T-helper 1 cell (primary cell): ENCODE measurements at places on chromosomes 2 and 18.

- DNase-seq, result no peak
Observed at GRCh38 chr18:37986665-37987064, 421.1 kb upstream of the CELF4 start.

DNA sequence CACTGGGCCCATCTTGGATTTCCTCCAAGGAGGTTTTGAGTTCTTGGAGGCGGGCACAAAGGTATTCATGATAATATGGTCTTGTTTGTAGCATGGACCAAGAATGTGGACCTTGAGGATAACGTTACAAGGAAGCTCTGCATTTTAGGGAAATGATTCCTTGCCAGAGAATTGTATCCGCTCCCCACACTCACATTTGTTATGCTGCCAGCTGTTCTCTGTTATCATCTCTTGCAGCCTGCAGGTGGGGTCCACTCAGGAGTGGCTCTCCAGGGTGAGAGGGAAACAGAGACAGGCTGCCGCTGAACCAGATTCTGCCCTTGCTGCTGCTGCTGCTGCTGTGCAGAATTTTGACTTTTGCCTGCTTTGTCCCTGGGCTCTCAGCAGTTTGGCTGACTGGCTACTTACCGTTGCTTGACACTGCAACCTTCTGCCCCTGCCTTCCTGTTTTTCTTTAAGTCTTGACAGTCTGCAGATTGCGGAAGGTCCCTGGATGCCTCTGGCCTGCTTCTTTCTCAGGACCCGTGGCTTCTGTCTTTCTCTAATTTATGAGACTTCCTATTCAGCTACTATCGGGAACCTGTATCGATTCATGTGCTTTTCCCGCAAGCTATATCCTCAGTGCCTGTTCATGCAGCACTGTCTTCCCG is 122.3 kb upstream of the DOCK10 start:
- no peak for DNase-seq

DNA sequence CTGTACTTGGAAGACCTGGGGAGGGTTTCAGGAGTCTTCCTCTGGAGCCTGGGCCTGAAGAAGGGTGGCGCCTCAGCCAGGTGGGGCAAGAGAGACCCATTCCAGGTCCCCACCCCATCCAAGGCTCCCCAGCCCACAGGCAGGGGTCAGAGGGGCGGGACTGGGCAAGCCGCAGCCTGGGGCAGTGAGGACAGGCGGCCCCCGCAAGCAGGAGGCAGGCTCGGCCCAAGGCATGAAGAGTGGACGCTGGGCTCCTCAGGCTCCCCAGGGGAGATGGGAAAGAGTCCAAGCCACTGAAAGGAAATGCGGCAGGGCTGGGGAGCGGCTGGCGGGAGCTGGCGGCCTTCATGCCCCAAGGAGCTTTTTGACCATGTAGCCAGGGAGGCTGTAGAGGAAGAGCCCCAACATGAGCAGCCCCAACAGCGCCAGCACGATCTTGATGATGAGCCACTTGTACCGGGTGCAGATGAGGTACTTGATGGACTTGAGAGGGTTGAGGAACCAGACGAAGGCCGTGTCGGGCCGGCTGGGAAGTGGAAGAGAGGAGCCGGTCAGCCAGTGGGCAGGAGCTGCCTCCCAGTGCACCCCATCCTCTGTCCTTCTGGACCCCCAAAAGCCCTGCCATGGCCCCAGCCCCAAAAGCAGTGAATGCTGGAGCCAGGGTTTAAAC is 20.1 kb downstream of the OTOF start:
- no peak for DNase-seq

GRCh38 chr2:67281101-67281500 is 116.0 kb upstream of the ETAA1 start:
- no peak for DNase-seq

- DNase-seq, result no peak
Observed at GRCh38 chr2:161036926-161037325, 123.3 kb upstream of the TANK start.

DNA sequence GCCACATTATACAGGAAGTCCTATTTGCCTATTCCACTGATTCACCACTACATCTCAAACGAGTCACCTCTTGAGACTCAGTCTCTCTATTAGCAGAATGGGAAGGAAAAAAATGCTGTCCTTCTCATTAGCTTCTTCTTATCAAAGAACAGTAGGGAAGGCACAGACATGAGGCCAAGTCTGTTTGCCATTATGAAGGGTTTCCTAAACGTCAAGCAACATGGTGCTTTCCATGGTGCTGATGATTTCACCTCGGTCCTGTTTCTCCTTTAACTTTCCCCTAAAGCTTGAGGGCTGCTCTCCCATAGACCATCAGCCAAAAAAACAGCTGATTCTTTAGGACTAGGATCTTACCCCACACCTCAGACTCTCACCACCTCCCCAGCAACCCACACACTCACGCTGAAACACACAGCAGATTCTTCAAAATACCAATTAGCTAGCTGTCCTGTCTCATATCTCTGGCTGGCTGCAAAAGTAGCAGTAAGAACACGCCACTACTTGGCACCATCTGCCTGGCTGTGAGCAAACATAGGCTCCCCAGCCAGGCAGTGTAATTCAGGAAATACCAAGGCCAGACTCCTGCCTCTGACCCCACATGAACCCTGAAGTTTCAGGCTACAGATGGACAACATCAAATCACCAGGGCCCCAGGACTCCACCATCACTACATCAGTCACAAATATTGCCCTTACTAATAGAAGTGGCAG is 30.5 kb downstream of the GALNT14 start:
- no peak for DNase-seq

DNA sequence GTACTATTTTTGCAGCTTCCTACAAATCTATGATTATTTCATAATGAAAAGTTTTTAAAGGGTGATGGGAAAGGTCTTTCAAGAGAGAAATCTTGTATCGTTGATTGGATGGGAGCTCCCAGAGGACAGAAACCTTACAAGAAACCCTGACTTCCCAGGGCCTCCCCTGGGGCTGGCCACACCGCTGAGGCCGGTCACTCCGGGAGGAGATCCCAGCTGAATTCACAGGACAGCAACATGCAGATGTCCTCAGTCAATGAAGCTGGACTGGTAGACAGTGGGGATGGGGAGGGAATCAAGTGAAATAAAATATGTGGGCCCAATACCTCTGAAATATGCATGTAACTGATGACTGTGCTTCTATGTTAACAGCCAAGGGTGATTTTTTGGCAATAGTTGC is 135.6 kb downstream of the TFCP2L1 start:
- no peak for DNase-seq

DNA sequence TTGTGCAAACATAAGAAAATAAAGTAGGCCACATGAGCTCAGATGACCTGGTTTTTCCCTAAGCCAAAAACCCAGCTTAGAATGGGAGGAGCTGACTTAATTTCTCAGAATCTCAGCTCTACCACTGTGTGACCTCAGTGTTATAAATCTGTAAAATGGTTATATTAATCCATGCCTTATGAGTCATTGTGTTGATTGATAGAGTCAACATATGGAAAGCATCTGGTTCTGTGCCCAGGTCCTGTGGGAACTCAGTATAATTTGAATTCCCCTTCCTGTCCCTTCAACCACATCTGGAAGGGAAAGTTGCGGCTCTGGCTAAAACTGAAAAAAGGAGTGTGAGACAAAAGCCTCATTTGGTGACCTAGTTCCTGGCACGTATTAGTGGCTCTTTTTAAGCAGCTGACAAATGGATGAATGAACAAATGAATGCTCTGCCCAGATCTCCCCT is 25.7 kb downstream of the TMEM177 start:
- DNase-seq, result no peak

GRCh38 chr18:25261768-25262167 is 90.2 kb downstream of the ZNF521 start:
- DNase-seq, result no peak

DNA sequence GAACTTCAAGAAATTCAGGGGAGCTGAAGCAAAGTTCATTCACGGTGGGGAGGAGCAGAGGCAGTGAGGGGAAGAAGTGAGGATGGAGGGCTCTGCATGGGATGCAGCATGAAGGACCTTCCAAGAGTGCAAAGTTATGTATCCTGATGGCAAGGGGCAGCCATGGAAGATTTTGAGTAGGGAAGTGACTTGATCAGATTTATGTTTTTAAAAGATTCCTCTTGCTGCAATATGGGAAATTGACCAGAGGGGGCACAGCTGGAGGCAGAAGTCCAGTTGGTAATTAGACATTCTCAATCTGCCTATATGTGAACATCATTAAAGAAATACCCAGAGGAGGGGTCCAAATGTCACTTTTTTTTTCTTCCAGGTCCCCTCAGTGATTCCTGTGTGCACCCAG is 21.5 kb upstream of the ANXA4 start:
- no peak for DNase-seq

DNA sequence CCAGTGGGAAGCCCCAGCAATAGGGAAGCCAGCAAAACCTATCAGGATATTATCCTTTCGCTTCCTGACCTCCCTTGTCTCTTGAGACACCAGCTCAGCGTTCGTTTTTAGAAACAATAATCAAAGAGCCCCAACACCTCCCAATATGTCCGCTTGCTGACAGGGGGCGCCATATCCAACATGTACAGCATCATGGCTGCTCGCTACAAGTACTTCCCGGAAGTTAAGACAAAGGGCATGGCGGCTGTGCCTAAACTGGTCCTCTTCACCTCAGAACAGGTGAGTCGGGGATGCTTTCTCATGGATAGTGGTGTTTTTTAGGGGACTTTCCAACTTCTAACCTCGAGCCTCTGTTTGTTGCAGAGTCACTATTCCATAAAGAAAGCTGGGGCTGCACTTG is 28.7 kb downstream of the GAD1 start:
- no peak for DNase-seq

DNA sequence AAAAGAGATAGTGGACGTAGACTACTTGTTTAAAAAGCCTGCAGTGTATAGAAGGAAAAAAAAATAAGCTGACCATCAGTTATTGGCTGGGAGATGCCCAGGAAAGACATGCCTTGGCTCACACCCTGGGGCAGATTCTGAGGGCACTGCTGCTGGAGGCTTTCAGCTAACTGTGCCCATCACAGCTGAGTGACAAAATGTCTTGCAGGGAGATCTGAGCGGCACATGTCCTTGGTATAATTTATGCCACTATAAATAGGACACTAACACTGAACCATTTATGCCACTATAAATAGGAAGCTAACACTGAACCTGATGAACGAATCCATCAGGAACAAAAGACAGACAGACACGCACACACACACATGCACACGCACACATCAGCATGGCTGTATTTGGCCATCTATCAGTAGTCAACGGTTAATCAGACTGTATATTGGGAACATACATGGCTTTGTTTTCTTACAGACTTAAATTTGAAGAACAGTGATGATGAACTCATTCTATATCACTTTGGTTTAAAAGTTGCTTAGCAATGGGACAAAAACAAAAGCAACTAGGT is 68.2 kb upstream of the NOSTRIN start:
- no peak for DNase-seq

DNA sequence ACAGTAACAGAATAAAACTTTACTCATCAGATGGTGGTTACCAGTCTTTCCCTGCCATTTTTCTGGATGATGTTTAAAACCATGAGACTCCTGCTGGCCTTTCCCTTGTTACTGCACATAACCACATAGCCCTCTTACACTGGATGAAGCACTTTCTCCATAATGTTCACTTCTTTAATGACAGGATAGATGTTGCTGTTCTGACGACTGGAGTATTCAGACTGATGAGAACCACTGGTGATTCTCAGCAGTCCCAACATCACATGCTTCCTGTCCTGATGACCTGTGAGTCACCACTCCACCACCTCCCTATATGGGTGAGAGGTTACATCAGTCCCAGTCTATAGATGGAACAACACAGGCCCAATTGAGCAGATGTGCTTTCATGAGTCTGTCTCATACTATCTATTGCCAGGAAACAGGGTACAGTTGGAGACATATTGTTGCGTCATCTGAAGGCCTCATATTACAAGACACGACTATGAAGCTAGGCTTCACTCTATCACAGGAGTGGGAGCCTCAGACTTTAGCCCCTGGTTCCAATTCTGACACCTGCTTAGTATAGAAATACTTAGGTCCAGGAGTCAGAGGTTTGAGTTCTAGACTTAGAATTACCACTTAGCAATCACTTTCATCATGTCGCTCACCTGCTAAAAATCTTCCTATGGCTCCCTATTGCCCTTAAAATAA is 145.7 kb upstream of the KLF7 start:
- peak; percentile 90 for DNase-seq

DNA sequence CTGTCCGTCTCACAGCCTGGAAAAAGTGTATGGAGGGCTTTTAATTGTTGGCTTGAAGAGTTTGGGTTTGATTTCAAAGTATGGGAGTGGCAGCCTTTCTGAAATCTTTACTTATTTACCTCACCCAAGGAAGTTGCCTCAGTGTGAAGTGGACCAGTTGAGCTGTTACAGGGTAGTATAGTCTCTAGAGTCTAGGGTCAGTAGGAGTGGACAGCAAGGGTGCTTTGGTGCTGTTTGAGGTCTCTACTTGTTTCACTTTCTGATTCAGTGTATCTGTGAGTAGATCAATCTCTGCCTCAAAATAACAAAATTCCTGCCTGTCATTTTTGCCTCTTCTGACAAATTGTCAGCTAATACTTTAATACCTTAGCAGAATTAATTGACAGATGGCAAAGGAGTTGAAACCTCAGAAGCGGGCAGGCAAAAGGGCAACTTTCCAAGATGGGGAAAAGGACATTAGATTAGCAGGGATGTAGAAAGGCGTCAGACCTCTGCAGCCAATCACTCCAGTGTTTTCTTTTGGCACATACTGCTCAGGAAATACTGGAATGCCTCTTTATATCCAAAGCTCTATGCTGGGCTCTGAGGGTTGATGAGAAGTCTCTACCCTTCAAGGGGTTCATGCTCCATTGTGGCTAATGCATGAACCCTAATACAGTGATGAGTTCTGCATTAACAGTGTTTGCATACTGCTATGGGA is 5.9 kb downstream of the RIOK3 start:
- no peak for DNase-seq

GRCh38 chr2:151766437-151767153 is 32.3 kb upstream of the NEB start:
- peak; percentile 29 for DNase-seq

DNA sequence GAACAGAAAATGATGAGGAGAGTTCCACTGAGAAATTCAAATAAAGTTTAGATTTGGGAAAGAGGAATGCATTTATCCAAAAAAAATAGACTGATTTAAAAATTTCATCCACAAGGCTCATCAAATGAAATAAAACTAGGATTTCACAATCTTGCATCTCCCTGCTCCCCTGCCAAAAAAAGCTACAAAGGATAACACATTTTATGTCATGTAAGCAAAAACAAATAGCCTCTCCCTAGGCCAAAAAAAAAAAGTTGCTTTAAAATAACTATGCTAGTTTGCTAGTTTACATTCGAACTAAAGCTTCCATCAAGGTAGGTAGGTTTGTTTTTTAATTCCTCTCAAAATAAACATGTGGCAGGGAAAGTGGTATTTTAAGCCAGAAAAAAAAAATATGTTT is 465.5 kb upstream of the ID2 start:
- DNase-seq, result no peak

DNA sequence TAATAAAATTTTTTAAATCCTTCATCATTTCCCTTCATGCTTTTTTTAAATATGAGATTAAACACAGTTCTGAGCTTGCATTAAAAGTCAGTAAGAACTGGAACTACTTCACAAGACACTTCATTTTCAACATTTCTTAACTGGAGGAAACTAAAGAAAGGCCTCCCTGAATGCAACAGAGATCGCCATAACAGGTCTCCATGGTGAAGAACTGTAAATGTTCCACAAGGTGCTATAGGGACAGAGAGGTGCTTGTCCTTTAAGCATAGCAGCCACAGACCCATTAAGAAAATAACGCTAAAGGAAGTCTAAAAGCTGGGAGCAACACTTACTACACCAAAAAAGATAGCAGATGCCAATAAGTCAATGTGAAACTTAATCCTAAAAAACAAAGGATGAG is 8.5 kb downstream of the STAM2 start:
- DNase-seq, result no peak

GRCh38 chr2:238790833-238791230 is 57.1 kb upstream of the TWIST2 start:
- DNase-seq, result no peak
